NCI-H82 (cell line): ENCODE measurements at places on chromosomes 1 and 21.

DNA sequence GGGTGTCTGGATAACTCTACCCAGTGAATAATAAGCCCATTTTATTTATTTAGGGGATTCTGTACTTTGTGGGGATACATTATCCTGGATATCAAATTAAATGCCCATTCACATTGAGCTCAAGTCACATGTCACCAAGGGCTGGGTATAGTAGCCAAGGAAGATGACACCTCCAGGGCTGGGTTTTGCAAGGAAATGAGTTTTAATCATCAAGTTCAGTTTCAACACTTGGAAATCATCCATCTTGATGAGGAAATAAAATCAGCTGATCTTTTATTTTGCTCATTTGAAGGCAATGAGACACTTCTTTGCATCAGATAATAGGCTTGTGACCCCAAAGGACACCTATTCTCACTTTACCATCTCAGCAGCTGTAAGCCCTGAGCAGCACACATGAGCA lies 80.0 kb upstream of the TNR start:
- DNase-seq = no peak

DNA sequence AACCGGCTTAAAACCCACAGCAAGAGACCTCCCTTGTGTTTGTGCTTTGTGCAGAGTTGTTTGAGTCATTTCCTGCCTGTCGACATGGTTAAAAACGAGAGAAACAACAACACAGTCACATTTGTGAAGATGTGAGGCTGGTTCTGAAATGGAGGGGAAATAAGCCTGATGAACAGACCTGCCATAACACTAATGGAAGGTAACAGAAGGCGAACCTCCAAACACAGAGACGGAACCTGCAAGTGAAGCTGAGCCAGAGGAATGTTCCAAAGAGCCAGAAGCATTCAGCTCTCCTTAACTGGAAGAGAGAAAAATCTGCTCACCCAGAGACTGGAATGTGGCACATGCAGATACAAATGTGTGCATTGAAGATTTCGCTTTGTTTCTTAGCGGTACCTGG lies 53.2 kb upstream of the RAVER2 start:
- DNase-seq = no peak

DNA sequence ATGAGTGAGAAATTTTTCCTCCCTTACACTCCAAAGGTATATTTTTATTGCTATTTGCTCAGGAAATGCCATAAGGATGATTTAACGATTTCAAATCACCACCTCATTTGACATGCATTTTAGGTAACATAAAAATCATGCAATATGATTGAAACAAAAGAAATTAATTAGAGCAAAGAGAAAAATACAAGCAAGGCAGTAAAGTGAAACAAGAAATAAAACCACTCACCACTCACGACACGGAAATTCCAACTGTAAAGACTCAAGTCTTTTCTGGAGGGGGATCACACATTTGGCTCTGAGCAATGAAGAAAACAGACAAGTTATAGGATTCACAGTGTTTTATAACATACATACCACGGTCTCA lies 86.8 kb upstream of the ARHGAP29 start:
- no peak for DNase-seq

DNA sequence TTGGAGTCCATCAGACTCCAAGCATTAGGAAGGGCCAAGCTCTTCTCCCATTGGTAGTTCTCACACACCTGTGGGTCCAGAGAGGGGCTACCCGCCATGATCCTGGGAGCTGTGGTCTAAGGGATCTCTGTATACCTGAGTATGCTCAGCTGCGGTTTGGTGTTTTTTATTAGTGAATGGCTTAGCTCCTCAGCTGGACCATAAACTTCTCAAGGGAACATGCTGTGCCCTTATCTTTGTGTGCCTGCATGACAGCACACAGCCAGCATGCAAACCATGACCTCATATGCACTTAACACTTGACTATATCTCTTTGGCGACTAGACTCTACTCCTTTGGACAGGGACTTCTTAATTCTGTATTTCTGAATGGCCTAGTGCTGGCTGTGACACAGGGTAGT lies 94.5 kb downstream of the CD58 start:
- DNase-seq = no peak

DNA sequence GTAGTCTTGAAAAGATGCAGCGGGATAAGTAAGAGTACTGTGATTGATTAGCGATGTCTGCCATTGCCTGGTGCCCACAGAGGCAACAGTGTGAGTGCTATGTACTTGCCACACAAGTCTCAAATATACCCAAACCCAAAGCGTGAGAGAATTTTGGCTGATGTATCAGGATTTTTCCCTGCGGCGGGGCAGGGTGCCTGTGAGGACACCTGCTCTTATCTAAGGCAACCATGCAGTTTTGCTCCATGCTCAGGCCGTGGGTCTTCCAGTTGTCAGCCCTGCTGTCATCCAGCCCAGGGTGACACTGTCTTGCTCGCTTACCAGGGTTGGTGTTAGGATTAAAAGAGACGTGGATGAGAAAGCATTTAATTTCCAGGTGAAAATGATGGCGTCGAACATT lies 202.7 kb downstream of the PTPRU start:
- DNase-seq = no peak

DNA sequence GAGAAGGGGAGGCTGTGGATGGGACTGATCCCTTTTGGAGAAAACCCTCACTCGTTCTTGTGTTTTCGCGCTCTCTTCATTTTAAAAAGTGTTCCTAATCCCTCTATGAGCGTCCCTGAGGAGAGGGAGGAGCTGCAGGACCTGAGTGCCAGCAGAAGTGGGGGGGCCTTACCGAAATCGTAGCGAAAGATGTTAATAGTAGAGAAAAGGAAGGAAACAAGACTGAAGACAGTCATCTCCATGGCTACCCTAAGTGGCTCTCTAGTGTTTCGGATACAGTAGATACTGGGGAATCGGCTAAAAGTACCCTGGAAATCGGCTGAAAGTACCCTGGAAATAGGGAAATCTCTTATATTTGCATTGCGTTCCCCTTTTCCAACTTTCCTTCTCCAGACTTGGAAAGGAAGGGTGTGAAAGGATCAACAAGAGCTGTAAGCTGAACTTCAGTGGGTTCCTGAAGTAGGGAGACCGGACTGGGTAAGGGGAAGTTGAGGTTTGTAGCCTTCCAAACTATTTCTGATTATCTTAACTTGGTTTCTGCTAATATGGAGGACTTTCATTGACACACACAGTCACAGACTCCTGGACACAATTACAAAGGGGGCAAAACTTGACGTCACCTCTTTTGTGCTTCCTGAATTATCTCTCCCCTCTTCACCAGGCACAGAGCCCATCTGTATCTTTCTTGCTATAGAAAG lies 486 bp upstream of the DSTYK start:
- no peak for DNase-seq

DNA sequence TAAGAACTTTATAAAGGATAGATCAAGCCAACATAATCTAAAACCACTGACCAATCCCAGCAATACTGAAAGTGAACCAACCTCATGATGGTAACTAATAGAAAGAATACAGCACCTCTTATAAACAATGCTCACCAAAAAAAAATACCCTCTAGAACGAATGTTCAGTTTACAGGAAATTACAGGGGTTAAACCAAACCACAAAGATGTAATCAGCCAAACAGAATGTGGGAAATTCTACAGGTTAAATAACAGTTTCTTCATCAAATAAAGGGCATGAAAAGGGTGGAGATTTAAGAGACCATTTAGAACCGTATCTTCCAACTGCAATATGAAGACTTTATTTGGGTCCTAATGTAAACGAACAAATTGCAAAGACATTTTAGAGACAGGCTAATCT lies 30.4 kb downstream of the ARID4B start:
- no peak for DNase-seq

- DNase-seq = peak; percentile 75
Observed at GRCh38 chr1:155083865-155084721, 5.5 kb downstream of the EFNA3 start.

DNA sequence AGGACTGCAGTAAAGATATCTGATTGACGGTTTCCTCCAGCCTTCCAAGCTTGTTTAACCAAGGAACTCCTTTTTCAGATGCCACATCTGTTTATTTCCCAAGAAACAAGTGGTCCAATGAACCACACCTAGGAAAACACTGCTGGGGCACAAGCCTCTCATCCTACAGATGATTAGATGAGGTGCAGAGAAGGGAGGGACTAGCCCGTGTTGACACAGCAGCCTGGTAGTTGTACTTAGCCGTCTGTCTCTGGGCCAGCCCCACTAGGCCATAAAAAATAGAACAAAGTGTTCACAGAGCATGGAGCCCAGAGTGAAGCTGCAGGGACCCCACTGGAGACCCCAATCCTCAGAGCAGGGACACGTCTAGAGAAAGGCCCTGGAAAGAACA lies 32.1 kb downstream of the LRP8 start:
- peak; percentile 30 for DNase-seq

DNA sequence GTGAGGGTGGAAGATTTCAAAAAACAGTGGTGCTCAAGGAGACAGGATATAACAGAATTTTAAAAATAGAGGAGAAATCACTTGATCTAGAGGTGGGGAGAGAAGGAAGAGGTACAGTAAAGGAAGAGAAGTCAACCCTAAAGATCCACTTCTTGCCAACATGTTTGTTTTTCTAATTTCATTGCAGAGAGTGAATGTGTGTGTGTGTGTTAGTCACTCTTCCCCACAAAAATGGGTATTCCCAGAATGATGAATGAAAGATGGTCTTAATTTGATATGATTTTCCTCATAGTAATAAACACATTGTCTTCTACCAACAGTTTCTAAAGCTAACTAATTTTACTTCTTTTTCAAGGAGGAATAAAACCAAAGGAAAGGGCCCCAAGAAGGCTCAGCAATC lies 74.2 kb upstream of the NGF start:
- no peak for DNase-seq

DNA sequence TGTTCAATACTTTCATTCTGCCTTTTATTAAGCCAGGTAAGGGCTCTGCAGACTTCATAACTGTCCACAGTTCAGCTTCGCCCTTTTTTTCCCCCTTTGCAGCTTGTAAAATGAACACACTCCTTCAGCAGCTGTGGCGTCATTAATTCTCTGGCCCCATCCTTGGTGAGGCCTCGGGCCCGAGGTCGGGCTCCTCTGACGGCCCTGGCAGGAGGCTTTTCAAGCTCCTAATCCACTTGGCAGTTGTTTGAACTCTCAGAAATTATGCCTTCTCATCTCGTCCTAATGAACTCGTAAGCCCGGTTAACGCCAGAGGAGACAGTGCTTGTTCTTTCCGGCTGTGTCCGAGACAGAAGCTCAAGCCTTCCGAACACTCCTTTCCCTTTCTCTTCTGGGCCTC lies 18.1 kb upstream of the EPHA8 start:
- DNase-seq = peak; percentile 84

- peak; percentile 50 for DNase-seq
Observed at GRCh38 chr21:45508607-45509565, 33.4 kb downstream of the SLC19A1 start.

- DNase-seq = no peak
Observed at GRCh38 chr1:10187026-10187334, 23.4 kb upstream of the KIF1B start.

- peak; percentile 55 for DNase-seq
Observed at GRCh38 chr1:6601923-6602668, 573 bp downstream of the KLHL21 start.
